NCI-H1092 treated with DMSO at 0.1 percent for 48 hours (cell line): ENCODE measurements at places on chromosomes 12 and 14.
A peak's percentile ranks its signal among the peaks of the same experiment; 100 is the strongest.

- no peak for DNase-seq
Measured at GRCh38 chr12:68809190-68810026, 1.4 kb downstream of the MDM2 start.

GRCh38 chr14:77059276-77059915 is 30.9 kb upstream of the IRF2BPL start:
- peak; percentile 80 for DNase-seq

GRCh38 chr12:103169-103981 is 36.8 kb downstream of the IQSEC3 start:
- DNase-seq: peak; percentile 97

DNA sequence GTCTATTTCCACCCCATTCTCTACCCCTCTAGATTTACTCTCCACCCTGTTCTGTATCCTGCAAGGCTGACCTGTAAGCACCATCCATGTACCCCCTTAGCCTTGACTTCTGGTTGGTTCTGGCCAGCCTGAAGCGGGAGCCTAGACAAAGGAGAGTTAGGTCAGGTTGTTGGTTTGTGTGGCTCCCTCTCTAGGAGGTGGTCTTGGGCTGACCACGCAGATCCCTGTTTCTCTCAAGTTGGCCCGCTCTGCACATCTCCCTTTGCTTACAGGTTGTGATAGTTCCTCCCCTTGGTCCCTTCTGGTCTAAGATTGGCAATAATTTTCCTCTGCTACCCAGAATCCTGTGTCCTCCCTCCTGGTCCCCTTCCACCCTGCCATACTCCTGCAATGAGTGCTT is 38.3 kb upstream of the RBM19 start:
- DNase-seq: no peak

- DNase-seq: no peak
Measured at GRCh38 chr14:77657280-77657679, 40.8 kb upstream of the SPTLC2 start.

GRCh38 chr14:42550310-42550709 is 943.6 kb downstream of the LRFN5 start:
- no peak for DNase-seq

DNA sequence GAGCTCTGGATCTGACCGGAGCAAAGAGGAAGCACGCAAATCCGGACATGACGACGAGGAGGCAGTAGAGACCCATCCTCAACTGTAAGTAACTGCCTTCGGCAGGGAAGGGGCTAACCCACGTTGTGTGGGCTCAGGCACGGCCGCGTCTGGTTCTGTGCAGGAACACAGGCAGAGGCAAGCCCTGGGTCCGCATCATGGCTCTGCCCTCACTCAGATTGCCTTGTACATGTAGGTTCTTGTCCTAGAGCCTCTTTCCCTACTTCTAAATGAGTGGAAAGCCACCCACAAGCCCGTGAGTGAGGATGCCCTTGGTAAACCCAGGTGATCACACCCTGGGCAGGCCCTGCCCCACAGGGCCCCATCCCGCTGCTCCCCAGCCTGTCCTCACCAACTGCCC is 8.9 kb upstream of the RPLP0 start:
- DNase-seq: no peak

- DNase-seq: no peak
Measured at GRCh38 chr12:53295891-53296219, 513 bp downstream of the PFDN5 start.

DNA sequence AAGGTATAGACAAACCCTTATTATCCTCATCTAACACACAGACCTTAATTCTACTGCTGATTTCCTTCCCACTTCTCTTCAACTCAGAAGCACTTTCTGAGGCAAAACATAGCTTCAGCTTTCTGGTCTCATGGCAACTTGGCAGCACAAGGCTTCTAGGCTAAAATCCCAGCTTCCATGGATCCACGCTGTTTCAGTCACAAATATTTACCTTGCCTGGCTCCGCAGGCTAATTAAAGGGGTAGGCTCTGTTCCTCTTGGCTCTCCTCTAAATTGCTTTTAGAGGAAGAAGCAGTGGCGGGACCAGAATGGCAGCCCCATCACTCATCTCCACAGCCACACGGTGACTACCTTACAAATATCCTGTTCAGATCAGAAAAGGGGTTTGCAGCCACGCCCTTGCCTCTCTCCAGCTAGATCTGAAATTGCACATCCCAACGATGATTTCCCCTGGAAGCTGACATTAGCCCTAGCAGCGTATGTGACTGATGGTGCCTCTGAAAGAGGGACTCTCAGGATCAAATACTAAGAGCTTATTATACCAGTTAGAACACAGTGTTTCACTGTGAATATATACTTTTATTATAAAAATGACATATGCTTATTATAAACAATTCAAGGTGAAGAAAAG is 221.5 kb upstream of the NUDT4 start:
- DNase-seq: peak; percentile 90

- DNase-seq: no peak
Measured at GRCh38 chr14:36944307-36945010, 227.9 kb downstream of the SLC25A21 start.

- no peak for DNase-seq
Measured at GRCh38 chr12:106794369-106794768, 19.9 kb downstream of the RIC8B start.

DNA sequence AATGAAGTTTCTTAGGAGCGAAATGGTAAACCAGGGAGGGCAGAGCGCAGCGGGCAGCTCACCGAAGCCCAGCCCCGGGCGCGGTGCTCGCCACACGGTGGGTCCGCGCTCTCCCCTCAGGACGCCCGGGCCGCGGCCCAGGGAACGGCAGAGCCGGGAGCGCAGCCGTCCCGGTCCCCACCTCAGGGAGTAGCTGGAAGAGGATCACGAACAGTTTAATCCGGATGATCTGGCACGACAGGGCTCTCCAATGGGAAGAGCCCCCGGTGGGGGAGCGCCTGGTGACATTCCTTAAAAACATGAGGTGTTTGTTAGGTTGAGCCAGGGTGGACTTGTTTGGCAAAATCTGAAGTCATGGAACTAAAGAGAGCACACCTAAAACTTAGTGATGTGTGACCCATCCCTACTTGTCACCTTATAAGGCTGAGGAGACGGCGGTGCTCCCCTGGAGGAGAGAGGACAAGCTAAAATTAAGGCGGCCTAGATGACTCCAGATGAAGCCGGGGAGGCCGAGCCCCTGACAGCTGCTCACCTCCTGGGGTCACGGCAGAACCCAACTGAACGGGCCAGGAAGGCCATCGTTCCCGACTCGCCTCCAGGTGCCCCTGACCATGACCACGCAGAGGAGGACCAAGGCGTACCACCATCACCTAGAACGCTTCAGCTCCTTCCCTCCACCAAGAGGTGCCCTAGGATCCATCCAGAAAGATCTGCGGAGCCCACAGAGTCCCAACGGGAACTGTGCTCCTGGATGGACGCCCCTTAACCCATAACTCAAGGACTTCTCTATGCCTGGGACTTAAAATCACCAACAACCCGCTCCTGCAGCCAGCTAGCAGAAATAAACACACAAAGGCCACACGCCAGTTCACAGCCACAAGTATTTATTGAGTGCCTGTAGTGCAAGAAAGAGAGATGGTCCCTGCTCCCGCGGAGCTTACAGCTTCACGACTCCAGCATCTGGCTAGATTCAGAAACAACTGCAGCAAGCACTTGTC is 866 bp upstream of the PITPNM2 start:
- DNase-seq: no peak

GRCh38 chr12:116694653-116695463 is 43.0 kb downstream of the SPRING1 start:
- no peak for DNase-seq

- DNase-seq: no peak
Measured at GRCh38 chr12:31002361-31002725, 71.3 kb upstream of the DDX11 start.
